ENCODE measurements at places on chromosomes 1 and 21. TPM values are rescaled to one million over a fixed set of nuclear protein-coding genes. Genes with fewer than 3 reads are reported as not detected.

The CELSR2 gene
- 0.43 TPM for total RNA-seq

The FAAH gene
- 0.26 TPM for total RNA-seq

The TXLNA gene
- 44.4 TPM for total RNA-seq

The MAPKAPK2 gene
- total RNA-seq, result 67.2 TPM

DNA sequence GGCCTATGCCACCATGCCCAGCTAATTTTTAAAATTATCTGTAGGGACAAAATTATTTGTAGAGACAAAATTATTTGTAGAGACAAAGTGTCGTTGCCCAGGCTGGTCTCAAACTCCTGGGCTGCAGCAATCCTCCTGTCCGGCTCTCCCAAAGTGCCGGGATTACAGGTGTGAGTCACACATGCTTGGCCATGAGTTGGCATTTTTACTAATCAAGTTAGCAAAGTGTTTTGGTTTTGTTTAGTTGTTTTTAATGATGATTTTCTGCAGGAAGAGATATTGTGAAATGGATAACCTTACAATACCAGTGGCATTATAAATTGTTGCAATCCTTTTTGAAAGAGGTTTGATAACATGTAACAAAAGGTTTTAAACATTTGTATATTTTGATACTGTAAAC is 65.3 kb upstream of the MAGI3 start:
- peak; percentile 8 for DNase-seq

GRCh38 chr1:99650030-99650429 is 4.1 kb downstream of the PALMD start:
- peak; percentile 37 for DNase-seq

DNA sequence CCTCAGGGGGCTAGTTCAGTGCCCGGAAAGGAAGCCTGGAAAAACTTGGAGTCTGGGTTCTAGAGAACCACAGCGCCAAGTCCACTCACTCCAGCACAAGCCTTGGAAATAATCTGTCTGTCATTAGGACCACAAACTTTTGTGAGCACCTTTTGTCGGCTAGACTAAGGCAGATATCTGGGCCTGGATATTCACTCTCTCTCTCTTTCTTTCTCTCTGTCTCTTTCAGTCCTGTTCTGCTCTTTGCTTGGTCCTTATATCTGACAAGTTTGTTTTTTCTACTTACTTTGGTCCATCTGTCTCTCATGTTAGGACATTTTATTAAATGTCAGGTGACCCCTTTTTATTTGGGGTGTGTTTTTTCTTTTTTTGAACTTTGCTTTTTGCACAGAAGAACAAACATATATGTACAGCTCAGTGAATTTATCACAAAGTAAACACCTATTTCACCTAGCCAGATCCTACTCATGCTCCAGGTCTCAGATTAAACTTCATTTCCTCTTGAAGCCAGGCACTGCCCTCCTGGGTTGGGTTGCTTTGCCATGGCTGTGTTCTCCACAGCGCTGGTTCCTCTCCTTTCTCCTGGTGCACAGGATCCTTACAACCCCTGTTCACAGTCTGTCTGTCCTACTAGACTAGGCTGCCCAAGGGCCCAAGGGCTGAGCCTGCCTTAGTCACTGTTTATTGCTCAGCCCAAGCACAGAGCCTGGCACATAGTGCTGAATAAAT is 40.8 kb downstream of the TCEANC2 start:
- no peak for DNase-seq

- DNase-seq, result peak; percentile 52
Observed at GRCh38 chr1:185438936-185439335, 121.9 kb upstream of the IVNS1ABP start.

- no peak for DNase-seq
Observed at GRCh38 chr1:191636345-191636744, 521.9 kb upstream of the RGS18 start.

GRCh38 chr1:68113966-68114365 is 63.5 kb upstream of the DIRAS3 start:
- no peak for DNase-seq

Measured in myocyte (in vitro differentiated cells).